Glutamatergic neuron (in vitro differentiated cells): ENCODE measurements at places on chromosomes 2 and 18.

GRCh38 chr18:46832849-46833248 is 76.0 kb upstream of the ST8SIA5 start:
- DNase-seq: no peak

GRCh38 chr2:147863835-147864234 is 19.0 kb downstream of the ACVR2A start:
- no peak for DNase-seq

GRCh38 chr18:34749721-34750120 is 39.6 kb downstream of the DTNA start:
- DNase-seq: no peak

GRCh38 chr2:2875831-2876230 is 501.8 kb downstream of the EIPR1 start:
- no peak for DNase-seq

DNA sequence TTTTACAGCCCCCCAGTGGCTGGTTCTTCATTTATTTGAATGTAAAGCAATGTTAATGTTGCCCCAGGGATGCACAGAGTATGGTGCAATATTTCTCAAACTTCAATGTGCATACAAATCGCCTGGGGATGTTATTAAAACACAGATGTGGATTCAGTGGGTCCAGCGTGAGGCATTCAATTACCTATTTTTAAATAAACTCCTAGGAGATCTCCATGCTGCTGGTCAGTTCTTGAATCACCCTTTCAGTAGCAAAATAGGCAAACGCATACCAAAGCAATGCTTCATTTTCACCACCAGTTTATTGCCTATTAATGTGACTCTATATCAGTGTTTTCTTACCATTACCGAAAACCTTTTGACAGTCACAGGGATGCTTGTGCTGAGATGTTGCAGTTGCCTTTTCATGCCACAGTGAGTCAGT is 530.7 kb downstream of the CBLN2 start:
- no peak for DNase-seq

DNA sequence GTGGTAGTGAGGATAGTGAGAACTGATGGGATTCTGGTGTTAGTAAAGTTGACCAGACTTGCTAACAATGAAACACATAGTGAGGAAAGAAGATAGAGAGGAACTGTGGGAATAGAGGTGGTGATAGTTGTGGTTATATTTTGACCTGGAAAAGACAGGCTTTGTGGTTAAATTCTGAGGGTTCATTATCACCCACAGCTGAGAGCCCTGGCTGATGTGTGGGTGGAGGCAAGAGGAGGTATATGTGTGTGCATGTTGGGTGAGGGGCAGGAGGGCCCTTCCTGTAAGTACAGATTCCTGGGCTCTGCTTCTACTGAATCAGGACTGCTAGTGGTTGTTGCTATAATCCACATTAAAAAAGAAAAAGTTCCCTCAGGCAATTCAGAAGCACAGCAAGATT is 26.2 kb upstream of the TMEM163 start:
- no peak for DNase-seq

GRCh38 chr2:241459520-241459919 is 48.9 kb downstream of the STK25 start:
- no peak for DNase-seq

DNA sequence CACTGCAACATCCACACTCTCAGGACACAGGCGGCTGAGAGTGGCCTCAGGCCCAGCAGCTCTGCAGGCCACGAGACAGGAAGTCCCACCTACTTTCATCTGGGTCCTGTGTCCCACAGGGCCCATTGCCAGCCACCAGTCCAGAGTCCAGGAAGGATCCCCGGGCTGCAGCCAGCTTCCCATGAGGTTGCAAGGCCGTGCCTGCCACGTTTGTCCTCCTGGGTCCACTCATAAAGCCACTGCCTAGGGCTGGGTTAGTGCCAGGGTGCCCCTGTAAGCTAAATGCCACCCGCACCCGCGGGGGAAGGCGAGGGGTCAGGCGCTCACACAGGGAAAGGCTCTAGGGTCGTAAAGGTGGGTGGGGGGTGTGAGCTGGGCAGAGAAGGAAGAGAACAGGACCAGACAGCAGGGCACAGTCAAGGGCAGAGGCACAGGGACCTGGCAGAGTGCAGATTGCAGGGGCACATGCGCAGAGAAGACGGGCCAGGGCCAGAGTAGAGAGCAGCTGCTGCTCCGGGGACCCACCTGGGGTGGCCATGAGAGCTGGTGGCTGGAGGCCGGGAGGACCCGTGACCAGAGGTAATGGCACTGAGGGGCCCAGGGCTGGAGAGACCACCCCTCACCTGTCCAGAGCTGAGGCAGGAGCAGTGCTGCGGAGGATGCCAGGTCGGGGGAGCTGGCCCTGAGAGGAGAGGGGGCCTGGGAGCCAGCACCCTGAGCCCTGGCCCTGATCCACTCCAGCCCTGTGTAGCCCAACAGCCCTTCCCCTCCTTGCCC is 8.0 kb downstream of the AGXT start:
- peak; percentile 14 for DNase-seq
